ENCODE measurements at places on chromosomes 3 and 15. TPM values are rescaled to one million over a fixed set of nuclear protein-coding genes. Genes with fewer than 3 reads are reported as not detected.

- DNase-seq: no peak
These were observed 251.3 kb upstream of the NR2E3 start for GRCh38 chr15:71559098-71559497.

DNA sequence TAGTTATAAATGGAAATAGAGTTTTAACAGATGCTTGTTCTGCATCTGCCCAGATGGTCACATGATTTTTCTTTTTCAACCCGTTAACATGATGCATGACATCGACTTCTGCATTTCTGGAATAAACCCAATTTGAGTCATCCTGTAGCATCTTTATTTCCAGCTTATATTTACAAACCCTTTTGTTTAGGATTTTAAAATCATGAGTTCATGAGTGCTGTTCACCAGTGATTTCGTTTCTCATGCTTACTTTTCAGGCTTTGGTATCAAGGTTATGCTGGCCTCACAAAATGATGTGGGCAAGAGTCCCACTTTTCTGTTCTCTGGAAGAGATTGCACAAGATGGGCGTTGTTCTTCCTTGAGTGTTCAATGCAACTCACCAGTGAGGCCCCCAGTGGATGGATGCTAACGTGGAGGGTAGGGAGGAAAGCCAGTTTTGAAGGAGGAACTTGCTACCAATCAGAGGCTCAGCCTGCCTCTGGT lies 5.2 kb downstream of the HRH1 start:
- no peak for DNase-seq

The SEMA3F gene
- 75.3 TPM for polyA plus RNA-seq

DNA sequence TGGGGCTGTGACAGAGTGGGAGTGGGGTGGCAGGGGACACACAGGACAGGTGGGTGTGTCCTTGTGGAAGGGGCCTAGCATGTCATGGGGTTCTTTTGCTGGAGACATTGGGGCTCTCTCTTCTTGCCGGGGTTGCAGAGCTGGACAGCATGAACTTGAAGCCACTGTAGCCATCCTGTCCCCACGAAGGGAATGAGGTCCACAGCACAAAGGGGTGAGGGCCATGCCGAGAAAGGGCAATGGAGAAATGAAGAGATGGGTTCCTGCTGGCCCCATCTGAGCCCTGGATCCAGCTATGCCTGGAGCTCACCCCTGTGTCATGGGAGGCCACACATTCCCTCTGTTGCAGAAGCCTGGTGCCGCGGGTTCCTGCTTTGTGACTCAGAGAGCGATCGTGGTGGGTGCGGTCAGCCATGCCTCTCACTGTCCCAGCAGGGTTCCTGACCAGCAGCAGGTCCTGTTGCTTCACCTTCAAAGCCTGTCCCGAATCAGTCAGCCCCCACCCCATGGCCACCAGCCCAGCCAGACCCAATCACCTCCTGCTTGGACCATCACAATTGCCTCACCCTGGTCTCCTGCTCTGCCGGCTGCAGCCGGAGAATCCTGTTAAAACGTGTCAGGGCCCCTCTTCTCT lies 50.0 kb downstream of the DNAJB8 start:
- no peak for DNase-seq

DNA sequence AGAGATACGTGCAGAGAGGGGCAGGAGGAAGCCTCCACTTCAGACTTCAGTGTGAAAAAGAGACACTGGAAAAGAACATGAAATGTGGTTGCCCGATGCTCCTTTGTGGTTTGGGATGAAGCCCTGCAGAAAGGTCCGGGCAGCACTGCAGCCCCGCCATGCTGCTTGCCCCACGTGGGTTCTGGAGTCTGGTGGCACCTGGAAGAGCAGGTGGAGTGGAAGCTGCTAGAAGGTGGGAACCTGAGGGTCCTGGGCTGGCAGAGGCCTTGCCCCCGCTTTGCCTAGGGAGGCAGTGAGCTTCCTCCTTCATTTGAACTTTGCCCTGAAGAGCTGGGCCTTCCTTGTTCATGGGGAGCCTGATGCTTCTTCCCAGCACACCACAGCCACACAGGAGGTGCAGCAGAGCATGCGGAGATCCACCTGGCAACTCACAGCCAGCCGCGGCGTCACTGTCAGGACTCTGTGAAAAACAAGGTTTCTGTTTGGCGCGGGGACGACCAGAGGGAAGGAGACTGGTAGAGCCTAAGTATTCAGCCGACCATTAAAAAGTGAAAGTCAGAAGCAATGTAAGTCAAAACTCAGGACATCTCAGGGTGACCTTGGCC lies 59.0 kb downstream of the APBA2 start:
- no peak for DNase-seq

DNA sequence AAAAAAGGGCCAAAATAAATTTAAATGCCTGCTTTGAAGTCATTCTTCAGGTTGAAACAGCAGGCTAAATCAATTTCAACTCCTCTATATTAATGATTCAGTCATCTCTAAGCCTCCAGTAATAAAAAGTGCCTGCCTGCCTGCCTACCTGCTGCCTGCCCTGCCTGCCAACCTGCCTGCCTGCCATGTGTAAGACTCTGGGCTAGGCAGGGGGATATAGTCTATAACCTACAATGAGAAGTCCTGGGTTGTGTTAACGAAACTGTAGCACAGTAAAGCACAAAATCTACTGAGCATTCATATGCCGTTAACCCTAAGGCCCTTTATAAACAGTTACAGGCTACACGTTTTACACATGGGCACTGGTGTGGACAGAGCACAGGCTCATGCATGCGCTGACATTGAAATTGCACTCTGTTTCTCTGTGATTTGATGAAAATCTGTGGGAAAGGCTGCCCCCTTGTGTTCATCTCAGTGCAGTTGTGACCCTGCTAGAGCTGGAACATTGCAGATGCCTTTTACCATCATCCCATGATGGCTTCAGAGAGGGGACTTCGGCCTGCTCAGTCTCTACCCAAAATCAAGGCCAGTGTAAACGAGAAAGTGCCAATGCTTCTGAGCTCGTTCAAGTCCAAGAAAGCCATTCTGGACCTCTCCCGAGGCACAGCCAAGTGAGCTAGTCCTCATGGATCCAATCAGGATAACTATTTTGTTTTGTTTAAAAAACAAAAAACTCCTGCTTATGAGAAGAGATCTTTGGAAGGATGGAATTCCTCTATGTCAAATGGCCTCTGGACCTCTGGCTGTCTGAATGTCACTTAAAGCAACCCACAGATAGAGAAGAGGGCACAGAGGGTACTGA lies 64.6 kb downstream of the EFL1 start:
- DNase-seq: peak; percentile 83

The GPR149 gene
- not detected for polyA plus RNA-seq

DNA sequence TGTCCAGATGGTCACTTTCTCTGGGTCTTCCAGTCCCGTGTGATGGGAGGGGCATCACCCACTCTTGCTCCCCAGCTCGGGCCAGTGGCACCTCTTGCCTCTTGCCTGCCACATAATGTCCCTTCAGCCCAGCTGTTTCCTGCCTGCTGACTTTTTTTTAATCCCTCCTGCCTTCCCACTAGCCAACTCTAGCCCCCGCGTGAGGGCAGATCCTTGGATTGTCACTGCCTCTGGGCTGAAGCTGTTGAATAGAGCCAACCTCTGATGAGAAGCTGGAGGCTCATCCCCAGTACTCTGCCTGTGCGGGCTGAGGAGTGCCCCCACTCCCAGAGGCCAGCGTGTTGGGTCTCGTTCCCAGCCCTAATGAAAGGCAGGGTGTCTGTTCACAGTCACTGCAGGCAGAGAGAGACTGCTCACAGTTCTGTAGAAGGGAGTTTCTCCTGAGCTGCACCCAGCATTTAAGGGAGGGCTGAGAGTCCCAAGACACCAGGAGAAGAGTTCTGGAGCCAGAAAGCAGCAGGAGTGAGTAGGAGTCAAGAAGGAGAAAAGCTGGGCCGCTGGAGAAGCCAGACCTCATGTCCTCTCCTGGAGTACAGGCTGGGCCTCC lies 30.1 kb upstream of the TIMP4 start:
- no peak for DNase-seq

GRCh38 chr15:78130466-78131294 lies 565 bp downstream of the CIB2 start:
- no peak for DNase-seq

GRCh38 chr3:188842639-188843038 lies 329.1 kb upstream of the TPRG1 start:
- DNase-seq: no peak

- DNase-seq: no peak
These were observed 307.8 kb upstream of the TPM1 start for GRCh38 chr15:62734706-62735105.

- DNase-seq: no peak
These were observed 85.3 kb upstream of the LIMD1 start for GRCh38 chr3:45509038-45509767.

DNA sequence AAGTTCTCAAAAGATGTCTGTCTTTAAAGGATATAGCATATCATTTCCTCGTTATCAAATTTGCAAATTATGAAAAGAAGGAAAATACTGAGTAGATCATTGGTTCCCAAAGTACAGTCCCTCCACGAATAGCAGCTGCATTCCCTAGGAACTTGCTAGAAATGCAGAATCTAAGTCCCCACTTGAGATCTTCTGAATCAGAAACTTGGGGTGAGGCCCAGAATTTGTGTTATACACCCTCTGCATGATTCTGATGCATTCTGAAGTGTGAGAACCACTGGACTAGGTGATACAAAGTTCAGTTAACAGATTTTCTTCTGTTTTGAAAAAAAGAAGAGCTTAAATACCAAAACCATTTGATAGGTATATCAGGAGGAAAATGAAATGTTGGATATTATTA lies 77.1 kb downstream of the SLC25A26 start:
- no peak for DNase-seq

The XCR1 gene
- polyA plus RNA-seq: 0.04 TPM

The CPLX3 gene
- polyA plus RNA-seq: 0.09 TPM

GRCh38 chr3:77039606-77040171 lies at the start of gene ROBO2:
Gene ROBO2 (plus strand): TSS chr3:77040099. CDS start chr3:77040786, 687 bp downstream.
- DNase-seq: peak; percentile 84

The LYZL4 gene
- polyA plus RNA-seq: not detected

The AGBL1 gene
- 0.14 TPM for polyA plus RNA-seq

DNA sequence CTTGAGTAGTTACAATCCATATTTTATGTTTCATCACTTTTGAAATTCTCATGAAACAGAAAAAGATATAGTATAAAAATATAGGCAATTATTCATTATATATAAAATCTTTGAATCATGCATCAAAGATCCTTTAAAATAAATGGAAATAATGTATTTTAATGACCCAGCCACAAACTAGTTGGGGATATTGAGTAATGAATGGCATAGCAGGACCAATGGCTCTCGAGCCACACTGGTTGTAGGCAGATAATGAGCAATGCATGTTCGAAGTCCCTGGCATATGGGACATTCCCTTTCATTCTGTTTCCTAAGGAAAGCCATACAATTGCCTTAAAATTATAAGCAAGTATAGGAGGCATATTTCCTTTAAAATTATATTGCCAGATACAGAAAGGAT lies 107.4 kb upstream of the IL12A start:
- no peak for DNase-seq

The SOX14 gene
- polyA plus RNA-seq: not detected

GRCh38 chr3:83302091-83302490 lies 1540.6 kb upstream of the GBE1 start:
- DNase-seq: no peak

DNA sequence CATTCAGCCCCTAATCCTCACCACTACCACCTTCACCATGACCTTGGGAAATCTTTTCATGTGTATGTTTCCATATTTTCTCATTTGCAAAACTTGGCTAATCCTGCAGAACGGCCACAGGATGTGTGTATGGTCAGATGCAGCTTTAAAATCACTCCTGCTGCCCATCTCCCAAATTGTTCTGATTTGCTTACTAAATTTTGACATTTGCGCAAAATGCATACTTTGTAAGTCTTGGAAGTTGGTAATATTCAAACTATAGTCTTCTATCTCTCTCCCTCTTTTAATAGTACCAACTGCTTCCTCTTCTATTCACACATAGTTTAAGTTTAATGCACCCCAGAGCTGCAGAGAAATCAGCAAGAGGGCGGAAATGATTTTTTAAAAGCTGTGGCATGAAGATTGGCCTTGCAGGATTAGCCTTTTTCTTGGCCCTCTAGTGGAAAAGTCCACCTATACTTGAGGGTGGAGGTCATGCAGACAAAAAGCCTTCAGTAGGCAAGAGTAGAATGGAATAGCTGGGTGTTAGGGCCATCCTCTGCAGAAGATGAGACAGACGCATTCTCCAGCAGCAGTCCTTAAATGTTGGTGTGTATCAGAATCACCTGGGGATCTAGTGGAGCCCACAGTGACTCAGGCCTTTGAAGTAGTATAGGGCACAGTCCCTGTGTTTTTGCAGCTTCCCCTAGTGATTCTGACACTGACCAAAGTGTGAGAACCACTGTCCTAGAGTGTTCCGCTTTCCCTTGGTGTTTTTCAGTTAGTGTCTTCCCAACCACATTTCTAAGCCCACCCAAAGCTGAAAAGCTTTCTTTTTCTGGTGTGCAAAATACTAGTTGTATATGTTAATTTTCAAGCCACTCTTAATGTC lies 181.7 kb downstream of the CHST2 start:
- DNase-seq: no peak

- no peak for DNase-seq
These were observed 14.3 kb downstream of the DYNC1LI1 start for GRCh38 chr3:32556332-32556731.

- DNase-seq: no peak
These were observed 43.9 kb upstream of the GOLGA8J start for GRCh38 chr15:30038667-30039523.

- DNase-seq: no peak
These were observed 41.0 kb upstream of the CMSS1 start for GRCh38 chr3:99776516-99777209.

GRCh38 chr3:188431553-188431952 lies 277.6 kb downstream of the LPP start:
- no peak for DNase-seq

The CD96 gene
- polyA plus RNA-seq: 2.3 TPM

The CORO2B gene
- 24.9 TPM for polyA plus RNA-seq

Measured in renal pelvis (tissue), 12 donors.